MV-4-11 (cell line): ENCODE measurements at places on chromosomes 7 and 10.
A peak's percentile ranks its signal among the peaks of the same experiment; 100 is the strongest.

GRCh38 chr7:13179775-13180523 is 492.5 kb downstream of the ARL4A start:
- no peak for DNase-seq

GRCh38 chr10:58017719-58018367 is 249.9 kb downstream of the IPMK start:
- no peak for DNase-seq

DNA sequence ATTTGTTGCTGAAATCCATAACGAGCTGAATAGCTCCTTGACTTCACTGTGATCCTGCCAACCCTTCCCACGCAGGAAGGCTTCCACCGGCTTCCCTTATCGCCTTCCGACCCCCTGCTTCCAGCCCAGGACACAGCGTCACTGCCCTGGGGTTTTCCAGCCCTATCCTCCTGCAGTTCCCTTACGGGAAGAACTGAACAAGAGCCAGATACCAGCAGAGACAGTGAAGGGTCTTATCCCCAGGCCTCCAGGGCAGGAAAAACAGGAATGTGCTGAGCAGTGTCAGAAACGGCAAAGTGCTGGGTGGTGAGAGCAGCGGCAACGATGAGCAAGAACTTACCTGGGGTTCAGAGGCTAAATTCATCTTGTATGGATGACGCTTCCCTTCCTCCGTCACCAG is 22.4 kb downstream of the PDLIM1 start:
- no peak for DNase-seq

- peak; percentile 56 for DNase-seq
Observed at GRCh38 chr10:96339956-96340904, 18.6 kb downstream of the OPALIN start.

GRCh38 chr10:113626809-113627355 is 37.0 kb downstream of the NRAP start:
- no peak for DNase-seq

GRCh38 chr10:101027106-101027720 is 3.7 kb downstream of the PDZD7 start:
- no peak for DNase-seq

DNA sequence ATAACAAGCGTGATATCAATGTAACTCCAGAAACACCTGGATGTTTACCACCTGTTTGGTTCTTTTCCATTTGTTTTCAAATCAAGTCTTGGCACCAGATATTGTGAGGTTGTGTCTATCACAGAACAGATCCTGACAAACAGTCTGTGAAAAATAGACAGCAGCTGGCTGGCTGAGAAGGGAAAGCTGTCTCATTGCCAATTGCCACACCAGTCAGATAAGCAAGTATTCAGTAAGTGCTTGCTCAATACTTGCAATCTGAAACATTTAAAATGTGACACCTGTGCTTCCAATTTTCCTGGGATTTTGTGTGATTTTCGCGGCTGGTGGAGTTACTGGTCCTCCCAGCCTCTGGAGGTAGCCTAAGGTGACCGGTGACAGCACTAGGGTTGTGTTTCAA is 147.9 kb upstream of the MYO3A start:
- no peak for DNase-seq
